ENCODE measurements at places on chromosomes 6 and 20. TPM values are rescaled to one million over a fixed set of nuclear protein-coding genes. Genes with fewer than 3 reads are reported as not detected.

KIAA0408 gene
- 7.8 TPM for total RNA-seq

C20orf144 gene
- total RNA-seq, result 0.29 TPM

GRCh38 chr6:33197431-33198048 lies 2.9 kb downstream of the RXRB start:
- DNase-seq, result no peak
- peaks cover 34% of the 10 kb centered on the region for H3K36me3 ChIP-seq
- H3K4me3 ChIP-seq, result peak overlapping the region; percentile 100
- H3K27ac ChIP-seq, result peak overlapping the region; percentile 84

GRCh38 chr6:76330031-76330430 lies 257.6 kb upstream of the IMPG1 start:
- no peak for DNase-seq
- no peaks in the 10 kb centered on the region for H3K27me3 ChIP-seq
- no peaks in the 10 kb centered on the region for H3K4me1 ChIP-seq
- H3K27ac ChIP-seq, result no peak overlapping the region
- no peaks in the 10 kb centered on the region for H3K36me3 ChIP-seq

GRCh38 chr6:156280065-156280464 lies 497.1 kb upstream of the ARID1B start:
- no peak overlapping the region for H3K27ac ChIP-seq
- no peak overlapping the region for H3K4me3 ChIP-seq
- DNase-seq, result no peak

TRIM31 gene
- total RNA-seq, result 1.8 TPM

GRCh38 chr6:126876446-126876845 lies 242.0 kb upstream of the RSPO3 start:
- H3K27ac ChIP-seq, result no peak overlapping the region
- H3K36me3 ChIP-seq, result no peaks in the 10 kb centered on the region
- peaks cover 4% of the 10 kb centered on the region for H3K4me1 ChIP-seq
- no peak overlapping the region for H3K4me3 ChIP-seq
- no peaks in the 10 kb centered on the region for H3K27me3 ChIP-seq

- H3K4me1 ChIP-seq, result peaks cover 24% of the 10 kb centered on the region
- no peaks in the 10 kb centered on the region for H3K36me3 ChIP-seq
- H3K27me3 ChIP-seq, result no peaks in the 10 kb centered on the region
- DNase-seq, result peak; percentile 77
These were observed 108.4 kb upstream of the PRSS16 start for GRCh38 chr6:27138837-27139755.

- no peaks in the 10 kb centered on the region for H3K27me3 ChIP-seq
- H3K4me3 ChIP-seq, result no peak overlapping the region
- no peak for DNase-seq
- H3K36me3 ChIP-seq, result peaks cover 10% of the 10 kb centered on the region
- no peak overlapping the region for H3K27ac ChIP-seq
These were observed 12.1 kb downstream of the E2F3 start for GRCh38 chr6:20413826-20414225.

DNA sequence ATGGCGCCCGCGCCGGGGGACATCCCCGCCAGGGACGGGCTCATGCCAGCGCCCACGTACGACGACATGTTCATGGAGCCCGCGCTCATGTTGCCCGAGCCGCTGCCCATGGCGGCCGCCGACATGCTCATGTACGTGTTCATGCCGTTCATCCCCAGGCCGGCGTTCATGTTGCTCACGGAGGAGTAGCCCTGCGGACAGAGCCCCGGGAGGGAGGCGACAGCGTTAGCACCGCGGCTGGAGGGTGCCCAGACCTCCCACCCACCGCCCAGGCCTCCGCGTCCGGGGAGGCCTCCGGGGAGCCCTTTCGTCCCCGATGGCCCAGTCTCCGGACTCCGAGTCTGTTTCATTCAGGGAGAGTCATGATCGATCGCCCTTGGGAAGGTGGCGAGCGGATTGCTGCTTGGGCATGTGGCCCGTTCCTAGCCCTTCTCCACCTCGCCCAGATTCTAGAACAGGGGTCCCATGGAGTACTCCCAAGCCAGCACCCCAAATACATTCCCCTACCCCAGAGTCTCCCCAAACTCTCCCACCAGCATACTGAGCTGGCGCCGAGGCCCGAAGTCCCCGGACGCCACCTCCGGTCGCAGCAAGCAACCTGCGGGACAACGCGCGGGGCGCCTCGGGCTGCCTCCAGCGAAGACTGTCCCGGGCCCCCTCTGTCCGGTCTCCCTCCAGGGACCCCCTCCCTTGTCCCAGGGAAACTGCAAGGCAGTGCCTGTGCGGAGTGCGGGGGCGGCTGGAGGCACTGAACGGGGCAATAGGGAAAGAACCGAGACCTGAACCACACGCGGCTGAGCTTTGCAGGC lies 1.2 kb downstream of the FOXA2 start:
- H3K36me3 ChIP-seq, result peaks cover 17% of the 10 kb centered on the region
- peak overlapping the region; percentile 88 for H3K4me3 ChIP-seq
- H3K27ac ChIP-seq, result peak overlapping the region; percentile 63
- peaks cover 89% of the 10 kb centered on the region for H3K27me3 ChIP-seq
- H3K4me1 ChIP-seq, result peaks cover 5% of the 10 kb centered on the region

PYGB gene
- total RNA-seq, result 52.2 TPM

- peaks cover 11% of the 10 kb centered on the region for H3K36me3 ChIP-seq
- peaks cover 20% of the 10 kb centered on the region for H3K4me1 ChIP-seq
- no peak for DNase-seq
These were observed 664 bp upstream of the TPBG start for GRCh38 chr6:82362878-82363427.

GRCh38 chr20:63736893-63737694 lies 630 bp downstream of the LIME1 start:
- peaks cover 3% of the 10 kb centered on the region for H3K27me3 ChIP-seq
- DNase-seq, result no peak
- peaks cover 4% of the 10 kb centered on the region for H3K36me3 ChIP-seq
- no peak overlapping the region for H3K4me3 ChIP-seq
- H3K27ac ChIP-seq, result no peak overlapping the region
- no peaks in the 10 kb centered on the region for H3K4me1 ChIP-seq

DNA sequence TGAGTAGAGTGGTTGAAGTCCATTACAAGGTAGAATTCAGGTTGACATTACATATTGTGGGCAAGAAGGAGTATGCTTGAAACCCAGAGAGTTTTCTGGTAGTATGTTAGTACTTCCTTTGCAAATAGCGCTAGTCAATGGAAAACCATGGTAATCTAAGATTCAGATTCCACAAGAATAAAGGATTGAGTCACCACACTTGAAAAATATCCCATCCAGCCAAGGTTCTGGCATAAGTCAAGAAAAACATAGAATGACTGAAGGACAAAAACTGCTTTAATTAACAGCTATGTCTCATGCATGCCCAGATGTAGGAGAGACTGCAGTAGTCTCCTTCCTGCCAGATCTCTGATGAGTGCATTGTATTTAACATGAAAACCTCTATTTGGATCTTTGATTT lies 469.8 kb downstream of the BMP2 start:
- DNase-seq, result no peak
- no peaks in the 10 kb centered on the region for H3K27me3 ChIP-seq

GRCh38 chr6:115643762-115644161 lies 416.9 kb downstream of the FRK start:
- no peaks in the 10 kb centered on the region for H3K27me3 ChIP-seq
- no peaks in the 10 kb centered on the region for H3K36me3 ChIP-seq
- no peak overlapping the region for H3K4me3 ChIP-seq
- no peak for DNase-seq
- H3K27ac ChIP-seq, result no peak overlapping the region

GRCh38 chr6:65289491-65289890 lies 417.5 kb downstream of the EYS start:
- H3K4me1 ChIP-seq, result no peaks in the 10 kb centered on the region
- H3K27ac ChIP-seq, result no peak overlapping the region
- no peak for DNase-seq
- H3K36me3 ChIP-seq, result no peaks in the 10 kb centered on the region
- H3K4me3 ChIP-seq, result no peak overlapping the region

GRCh38 chr6:46453216-46453615 lies 38.0 kb downstream of the RCAN2 start:
- no peaks in the 10 kb centered on the region for H3K27me3 ChIP-seq
- no peak overlapping the region for H3K27ac ChIP-seq

GRCh38 chr20:63873477-63873971 lies 8.5 kb downstream of the TPD52L2 start:
- H3K27ac ChIP-seq, result no peak overlapping the region
- DNase-seq, result no peak
- H3K4me3 ChIP-seq, result no peak overlapping the region
- H3K27me3 ChIP-seq, result no peaks in the 10 kb centered on the region
- no peaks in the 10 kb centered on the region for H3K4me1 ChIP-seq
- H3K36me3 ChIP-seq, result peaks cover 12% of the 10 kb centered on the region

- H3K4me3 ChIP-seq, result no peak overlapping the region
- no peaks in the 10 kb centered on the region for H3K36me3 ChIP-seq
- DNase-seq, result no peak
- peaks cover 9% of the 10 kb centered on the region for H3K4me1 ChIP-seq
- H3K27ac ChIP-seq, result no peak overlapping the region
- H3K27me3 ChIP-seq, result no peaks in the 10 kb centered on the region
These were observed 245.8 kb downstream of the FRK start for GRCh38 chr6:115814907-115815306.

- H3K27me3 ChIP-seq, result peaks cover 3% of the 10 kb centered on the region
- no peak for DNase-seq
- H3K4me3 ChIP-seq, result peak overlapping the region; percentile 1
- H3K36me3 ChIP-seq, result no peaks in the 10 kb centered on the region
- H3K27ac ChIP-seq, result no peak overlapping the region
- peaks cover 28% of the 10 kb centered on the region for H3K4me1 ChIP-seq
These were observed 3.1 kb upstream of the CCDC167 start for GRCh38 chr6:37502703-37503291.

HSPA1B gene
- 252 TPM for total RNA-seq

DNA sequence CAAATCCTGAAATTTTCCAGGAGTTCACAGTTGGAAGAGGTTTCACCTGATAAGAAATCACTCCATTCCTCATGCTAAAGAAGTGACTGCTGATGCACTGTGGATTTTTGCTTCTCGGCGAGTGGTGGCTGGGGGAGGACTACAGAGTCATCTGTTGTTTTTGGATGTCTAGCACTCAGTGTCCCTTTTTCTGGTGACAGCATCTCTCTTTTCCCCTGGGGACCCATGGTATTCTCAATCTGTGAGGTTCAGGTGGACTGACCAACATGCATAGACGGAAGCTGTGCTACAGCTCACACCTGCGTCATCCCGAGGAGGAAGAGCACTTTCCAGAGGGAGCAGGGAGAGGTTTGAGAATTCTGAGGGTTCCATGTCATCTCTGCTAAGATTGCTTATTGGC lies 42.7 kb upstream of the ZNF831 start:
- no peak overlapping the region for H3K27ac ChIP-seq
- no peaks in the 10 kb centered on the region for H3K36me3 ChIP-seq
- no peak overlapping the region for H3K4me3 ChIP-seq
- no peak for DNase-seq

BTNL2 gene
- not detected for total RNA-seq

DNA sequence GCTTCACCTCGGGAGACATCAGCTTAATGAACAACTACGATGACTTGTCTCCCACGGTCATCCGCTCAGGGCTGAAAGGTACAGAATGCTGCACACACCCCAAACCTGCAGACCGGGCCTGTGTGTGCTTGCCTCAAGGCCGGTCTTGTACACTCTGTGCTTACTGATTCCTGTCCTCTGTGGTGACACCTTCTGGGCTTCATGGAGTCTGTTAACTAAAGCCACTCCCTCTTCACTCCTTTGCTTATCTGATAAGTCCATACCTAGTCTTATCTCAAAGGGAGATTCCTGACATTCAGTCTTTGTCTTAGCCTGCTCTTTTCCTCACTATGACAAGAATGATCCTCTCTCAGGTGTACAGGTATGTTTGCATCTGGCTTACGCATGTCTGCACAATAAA lies 107.7 kb upstream of the TMEM181 start:
- H3K4me3 ChIP-seq, result no peak overlapping the region
- peak overlapping the region; percentile 31 for H3K27ac ChIP-seq
- H3K4me1 ChIP-seq, result no peaks in the 10 kb centered on the region
- DNase-seq, result no peak

TFAP2A gene
- 143 TPM for total RNA-seq

EFCAB8 gene
- total RNA-seq, result 0.07 TPM

LTB gene
- total RNA-seq, result 0.34 TPM

GRCh38 chr6:18165751-18166150 lies 10.5 kb downstream of the KDM1B start:
- DNase-seq, result no peak
- no peaks in the 10 kb centered on the region for H3K27me3 ChIP-seq
- peaks cover 31% of the 10 kb centered on the region for H3K36me3 ChIP-seq
- H3K4me1 ChIP-seq, result no peaks in the 10 kb centered on the region

GRCh38 chr20:54168961-54169862 lies 4.6 kb downstream of the CYP24A1 start:
- H3K27ac ChIP-seq, result no peak overlapping the region
- H3K36me3 ChIP-seq, result peaks cover 6% of the 10 kb centered on the region
- peaks cover 26% of the 10 kb centered on the region for H3K4me1 ChIP-seq
- no peak for DNase-seq
- H3K27me3 ChIP-seq, result peaks cover 62% of the 10 kb centered on the region

GRCh38 chr6:23448281-23448680 lies 677.7 kb upstream of the NRSN1 start:
- H3K4me1 ChIP-seq, result peaks cover 38% of the 10 kb centered on the region
- no peak overlapping the region for H3K4me3 ChIP-seq

- no peak for DNase-seq
- H3K36me3 ChIP-seq, result no peaks in the 10 kb centered on the region
- H3K4me1 ChIP-seq, result peaks cover 5% of the 10 kb centered on the region
- H3K27me3 ChIP-seq, result peaks cover 58% of the 10 kb centered on the region
- H3K27ac ChIP-seq, result no peak overlapping the region
- H3K4me3 ChIP-seq, result no peak overlapping the region
These were observed 147.5 kb upstream of the SYNDIG1 start for GRCh38 chr20:24321973-24322372.

- peaks cover 19% of the 10 kb centered on the region for H3K4me1 ChIP-seq
- peaks cover 3% of the 10 kb centered on the region for H3K36me3 ChIP-seq
- DNase-seq, result no peak
- H3K27ac ChIP-seq, result peak overlapping the region; percentile 69
These were observed 131.8 kb downstream of the TIAM2 start for GRCh38 chr6:155126727-155127439.

- peaks cover 4% of the 10 kb centered on the region for H3K27me3 ChIP-seq
- peaks cover 17% of the 10 kb centered on the region for H3K4me1 ChIP-seq
- peak overlapping the region; percentile 86 for H3K27ac ChIP-seq
- peak; percentile 70 for DNase-seq
These were observed 161.1 kb downstream of the DLL1 start for GRCh38 chr6:170129691-170130171.

FGD2 gene
- not detected for total RNA-seq

- H3K4me3 ChIP-seq, result no peak overlapping the region
- peaks cover 11% of the 10 kb centered on the region for H3K4me1 ChIP-seq
- H3K27me3 ChIP-seq, result no peaks in the 10 kb centered on the region
- H3K27ac ChIP-seq, result no peak overlapping the region
- no peak for DNase-seq
These were observed 94.0 kb downstream of the NOL4L start for GRCh38 chr20:32490942-32491763.

BACH2 gene
- 33.5 TPM for total RNA-seq

DNA sequence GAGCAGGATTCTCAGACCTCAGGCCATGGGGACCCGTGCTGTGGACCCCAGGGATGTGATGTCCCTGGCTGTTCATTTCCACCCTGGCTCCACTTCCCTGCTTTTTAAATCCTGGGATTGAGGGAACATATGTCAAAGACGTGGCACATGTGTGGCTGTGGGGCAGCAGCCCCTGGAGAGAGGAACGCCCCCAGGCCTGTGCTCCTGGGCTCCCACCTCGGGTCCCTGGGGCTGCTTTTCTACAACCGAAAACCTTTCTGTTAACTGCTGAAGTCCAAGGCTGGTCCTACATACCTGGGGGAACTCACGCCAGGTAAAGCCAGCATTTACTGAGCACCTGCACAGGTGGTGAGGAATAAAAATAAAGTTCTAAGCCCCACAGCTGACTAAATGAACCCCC lies 102.3 kb upstream of the FRMD1 start:
- peaks cover 2% of the 10 kb centered on the region for H3K27me3 ChIP-seq
- peaks cover 23% of the 10 kb centered on the region for H3K4me1 ChIP-seq
- DNase-seq, result no peak
- H3K36me3 ChIP-seq, result no peaks in the 10 kb centered on the region

Measured in type B pancreatic cell (in vitro differentiated cells).